ENCODE measurements at places on chromosomes 2 and 18. TPM values are rescaled to one million over a fixed set of nuclear protein-coding genes. Genes with fewer than 3 reads are reported as not detected.

GRCh38 chr18:79544386-79544963 lies 135.1 kb upstream of the CTDP1 start:
- DNase-seq = no peak

DNA sequence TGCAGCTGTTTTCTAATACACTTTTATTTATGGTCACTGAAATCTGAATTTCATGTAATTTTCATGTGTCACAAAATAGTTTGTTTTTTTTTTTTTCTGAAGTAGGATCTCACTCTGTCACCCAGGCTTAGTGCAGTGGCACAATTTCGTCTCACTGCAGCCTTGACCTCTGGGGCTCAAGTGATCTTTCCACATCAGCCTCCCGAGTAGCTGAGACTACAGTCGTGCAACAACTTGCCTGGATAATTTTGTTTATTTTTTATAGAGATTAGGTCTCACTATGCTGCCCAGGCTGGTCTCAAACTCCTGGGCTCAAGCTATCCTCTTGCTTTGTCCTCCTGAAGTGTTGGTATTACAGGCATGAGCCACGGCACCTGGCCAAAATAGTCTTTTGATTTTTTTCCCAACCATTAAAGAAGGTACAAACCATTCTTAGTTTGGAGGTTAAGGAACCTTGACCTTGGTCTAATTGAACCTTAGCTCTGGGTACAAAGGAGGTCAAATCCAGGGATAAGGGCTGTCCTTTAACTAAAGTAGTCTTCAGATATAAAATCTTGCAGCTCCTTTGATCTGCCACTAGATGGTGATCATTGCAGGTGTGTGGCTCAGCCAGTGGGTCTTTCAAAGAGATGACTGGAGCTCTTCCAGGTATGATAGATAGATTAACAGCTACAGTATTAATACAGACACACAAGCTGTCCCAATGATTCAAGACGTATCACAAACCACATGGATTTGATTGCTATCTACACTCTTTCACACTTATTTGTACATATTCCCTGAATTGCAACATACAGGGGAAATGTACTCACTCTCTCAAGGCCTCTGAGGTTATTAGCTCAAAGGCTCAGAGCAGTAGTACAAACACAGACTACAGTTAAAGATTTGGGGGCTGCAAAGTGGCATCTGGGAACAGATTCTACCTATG lies 4.7 kb upstream of the KRCC1 start:
- DNase-seq = peak; percentile 23

- DNase-seq = no peak
Measured at GRCh38 chr2:74238879-74239278, 40.5 kb downstream of the MTHFD2 start.

GRCh38 chr2:58620896-58621295 lies 379.8 kb upstream of the FANCL start:
- no peak for DNase-seq

DNA sequence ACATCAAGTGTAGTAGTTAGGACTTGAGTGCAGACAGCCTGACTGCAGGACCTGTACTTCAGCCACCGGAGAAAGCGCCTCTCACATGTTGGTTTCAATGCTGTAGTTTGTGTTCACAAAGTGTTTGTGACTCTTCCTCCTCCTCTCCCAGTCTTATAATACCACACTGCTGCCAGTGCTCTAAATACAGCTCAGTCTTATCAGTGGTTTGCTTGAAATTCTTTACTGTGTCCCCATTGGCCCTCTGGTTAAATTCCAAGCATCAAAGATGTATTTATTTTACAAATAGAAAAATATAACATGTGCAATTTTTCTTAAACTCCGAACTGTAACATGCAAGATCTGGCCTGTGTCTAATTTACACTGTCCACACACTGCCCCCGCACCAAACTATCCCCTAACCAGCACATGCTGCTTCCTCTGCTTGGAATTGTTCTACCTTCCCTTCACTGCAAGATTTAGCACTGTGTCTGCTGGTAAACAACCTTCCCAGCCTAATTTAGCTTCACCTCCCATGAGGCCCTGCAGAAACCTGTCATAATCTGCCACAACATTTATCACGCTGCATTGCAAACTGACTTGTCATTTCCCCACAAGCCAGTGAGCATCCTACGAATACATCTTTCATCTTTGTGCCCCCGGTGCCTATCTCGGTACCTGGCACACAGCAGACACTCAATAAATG lies 77.1 kb downstream of the SUMO1 start:
- DNase-seq = no peak

DNA sequence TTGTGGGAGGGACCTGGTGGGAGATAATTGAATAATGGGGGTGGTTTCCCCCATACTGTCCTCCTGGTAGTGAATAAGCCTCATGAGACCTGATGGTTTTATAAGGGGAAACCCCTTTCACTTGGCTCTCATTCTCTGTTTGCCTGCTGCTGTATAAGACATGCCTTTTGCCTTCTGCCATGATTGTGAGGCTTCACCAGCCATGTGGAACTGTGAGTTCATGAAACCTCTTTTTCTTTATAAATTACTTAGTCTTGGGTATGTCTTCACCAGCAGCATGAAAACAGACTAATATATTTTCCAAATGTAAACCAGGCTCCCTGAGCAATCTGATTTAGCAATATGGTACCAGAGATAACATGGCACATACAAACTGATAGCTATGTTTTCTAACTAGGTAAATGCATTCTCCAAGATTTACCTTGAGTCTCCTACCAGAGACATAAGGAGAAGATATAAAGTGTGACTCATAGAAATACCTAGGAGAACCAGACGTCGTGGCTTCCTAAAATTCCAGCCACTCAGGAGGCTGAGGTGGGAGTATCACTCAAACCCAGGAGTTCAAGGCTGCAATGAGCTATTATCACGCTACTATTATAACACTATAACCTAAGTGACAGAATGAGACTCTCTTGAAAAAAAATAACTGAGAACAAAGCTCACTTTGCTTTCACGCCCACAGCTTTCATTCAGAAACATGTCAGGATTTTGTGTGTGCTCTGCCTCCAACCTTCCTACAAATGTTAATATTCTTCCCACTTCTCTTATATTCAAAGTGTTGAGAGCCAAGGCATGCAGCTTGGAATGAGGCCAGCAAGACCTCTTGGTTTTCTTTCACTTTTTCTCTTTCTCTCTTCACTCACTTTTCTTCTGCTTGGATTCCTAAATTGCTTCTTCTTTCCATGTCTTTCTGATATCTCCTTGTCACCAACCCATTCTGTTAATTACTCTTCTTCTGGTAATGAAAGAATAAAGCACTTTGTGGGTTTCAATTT lies 263.9 kb upstream of the UBE2E3 start:
- DNase-seq = no peak

Gene ADAM23
- 24.6 TPM for total RNA-seq

- no peak for DNase-seq
Measured at GRCh38 chr18:57533868-57534510, 52.5 kb downstream of the FECH start.

- DNase-seq = no peak
Measured at GRCh38 chr2:46441838-46442712, 37.3 kb upstream of the TMEM247 start.

GRCh38 chr2:100140582-100140981 lies 1.8 kb downstream of the AFF3 start:
- DNase-seq = no peak

Gene GNAL
- 8.6 TPM for total RNA-seq

GRCh38 chr2:230877116-230877758 lies 12.5 kb downstream of the ITM2C start:
- no peak for DNase-seq

Gene ITPRIPL1
- total RNA-seq = not detected

GRCh38 chr18:48121752-48122151 lies 191.3 kb upstream of the SMAD2 start:
- no peak for DNase-seq

DNA sequence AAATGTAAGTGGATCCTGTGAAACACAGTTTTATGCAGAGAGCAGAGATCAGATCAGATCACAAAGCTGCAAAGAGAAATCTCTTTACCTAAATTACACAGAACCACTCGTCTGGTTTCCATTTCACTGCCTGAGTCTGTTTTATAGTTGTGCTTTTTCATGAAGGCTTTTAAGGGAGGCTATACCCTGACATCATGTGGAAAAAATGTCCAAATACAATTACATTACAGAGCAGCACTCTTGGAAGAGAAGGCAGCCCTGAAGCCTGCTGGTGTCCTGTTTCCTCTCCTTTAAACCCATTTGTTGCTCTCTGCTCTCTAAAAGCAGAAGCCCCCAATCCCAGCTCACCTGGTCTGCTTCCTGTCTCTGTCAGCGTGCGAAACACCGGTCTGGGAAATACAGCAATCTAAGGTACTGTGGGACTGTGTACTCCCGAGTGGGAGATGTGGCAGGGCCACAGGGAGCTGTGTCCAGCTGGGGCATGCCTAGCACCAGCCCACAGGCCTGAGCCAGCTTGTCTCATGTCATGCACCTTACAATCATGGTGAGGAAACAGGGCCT lies 24.8 kb upstream of the ZFP36L2 start:
- DNase-seq = no peak

DNA sequence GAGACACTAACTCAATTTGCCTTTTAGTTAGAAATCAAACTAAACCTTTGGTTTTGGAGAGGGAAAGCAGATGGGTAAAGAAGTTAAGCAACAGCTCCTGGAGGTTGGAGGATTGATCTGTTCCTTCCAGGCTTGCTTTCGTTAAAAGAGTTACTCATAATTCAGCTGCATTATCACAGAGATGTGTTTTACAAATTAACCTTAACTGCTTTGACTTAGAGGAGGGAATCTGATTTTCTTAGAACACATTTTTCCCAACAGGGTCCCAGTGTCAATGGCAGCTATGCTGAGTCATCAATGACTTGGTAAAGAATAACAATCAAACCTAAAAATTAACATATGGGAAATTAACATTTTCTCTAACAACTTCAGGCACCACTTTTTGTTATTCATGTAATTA lies 113.4 kb downstream of the COPS8 start:
- DNase-seq = no peak

- no peak for DNase-seq
Measured at GRCh38 chr2:240611601-240612210, 13.6 kb upstream of the GPR35 start.

Gene REG3A
- total RNA-seq = not detected
